Effector memory CD4-positive, alpha-beta T cell (primary cell): ENCODE measurements at places on chromosomes 1 and 21.

DNA sequence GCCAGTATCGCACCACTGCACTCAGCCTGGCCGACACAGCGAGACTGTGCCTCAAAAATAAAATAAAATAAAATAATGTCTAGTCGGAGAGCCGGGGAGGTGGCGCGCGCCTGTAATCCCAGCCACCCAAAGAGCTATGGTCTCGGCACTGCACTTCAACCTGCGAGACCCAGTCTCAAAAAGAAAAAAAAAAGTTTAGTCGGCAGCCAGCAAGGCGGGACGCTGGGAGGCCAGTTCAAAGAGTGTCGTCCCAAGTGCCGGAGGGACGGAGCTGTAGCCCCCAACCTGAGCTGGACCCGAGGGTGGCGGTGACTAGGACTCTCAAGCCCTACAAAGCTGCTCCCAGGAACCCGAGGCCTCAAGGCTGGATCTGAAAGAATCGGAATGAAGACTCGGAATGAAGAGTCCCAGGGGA lies 632 bp upstream of the FALEC start:
- DNase-seq: no peak
- peak overlapping the region; percentile 69 for H3K4me3 ChIP-seq
- no peaks in the 10 kb centered on the region for H3K27me3 ChIP-seq
- H3K27ac ChIP-seq: peak overlapping the region; percentile 59

- H3K27me3 ChIP-seq: no peaks in the 10 kb centered on the region
- no peak overlapping the region for H3K27ac ChIP-seq
- no peaks in the 10 kb centered on the region for H3K36me3 ChIP-seq
- DNase-seq: no peak
- no peaks in the 10 kb centered on the region for H3K4me1 ChIP-seq
Measured at GRCh38 chr1:38152351-38153065, 105.9 kb upstream of the POU3F1 start.

- no peaks in the 10 kb centered on the region for H3K36me3 ChIP-seq
- no peak overlapping the region for H3K4me3 ChIP-seq
- H3K27ac ChIP-seq: no peak overlapping the region
- DNase-seq: no peak
- H3K4me1 ChIP-seq: no peaks in the 10 kb centered on the region
- H3K27me3 ChIP-seq: no peaks in the 10 kb centered on the region
Measured at GRCh38 chr1:226891346-226891745, 20.9 kb downstream of the PSEN2 start.

DNA sequence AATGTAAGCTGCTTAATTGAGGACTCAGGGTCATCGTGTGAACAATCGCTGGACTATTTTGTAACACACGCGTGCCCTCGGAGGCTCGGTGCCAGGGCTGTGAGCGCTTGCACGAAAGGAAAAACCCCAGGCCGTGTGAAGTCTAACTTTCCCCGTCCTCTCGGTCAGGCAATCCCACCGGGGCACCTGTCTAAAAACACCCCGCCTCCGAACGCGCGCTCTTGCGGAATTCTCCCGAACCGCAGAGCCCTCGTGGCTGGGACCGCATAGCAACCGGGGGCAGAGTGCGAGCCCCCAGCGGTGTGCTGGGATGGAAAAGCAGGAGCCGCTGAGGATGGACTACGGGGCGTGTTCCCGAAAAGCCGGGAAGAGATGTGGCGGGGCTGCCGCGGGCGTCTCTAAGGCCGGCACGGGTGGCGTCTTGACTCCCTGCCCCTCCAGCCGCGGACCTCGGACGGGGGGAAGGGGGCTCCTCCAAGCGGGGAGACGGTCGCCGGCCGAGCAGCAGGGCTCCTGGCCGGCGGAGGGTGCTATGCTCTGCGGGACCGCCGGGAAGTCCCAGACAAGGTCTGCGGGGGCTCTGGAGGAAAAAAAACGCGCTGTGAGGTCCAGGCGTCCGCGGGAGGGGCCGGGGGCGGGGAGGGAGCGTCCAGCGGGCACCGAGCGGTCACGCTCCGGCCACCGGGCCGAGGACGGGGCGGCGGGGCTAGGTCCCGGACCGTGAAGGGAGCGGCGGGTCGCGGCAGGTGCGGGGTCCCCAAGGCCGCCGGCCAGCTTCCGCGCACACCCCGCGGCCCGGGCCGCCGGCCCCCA lies 936 bp downstream of the ZBTB21 start:
- no peaks in the 10 kb centered on the region for H3K36me3 ChIP-seq
- no peaks in the 10 kb centered on the region for H3K27me3 ChIP-seq
- H3K27ac ChIP-seq: peak overlapping the region; percentile 95
- peak overlapping the region; percentile 65 for H3K4me3 ChIP-seq
- peaks cover 5% of the 10 kb centered on the region for H3K4me1 ChIP-seq

- no peaks in the 10 kb centered on the region for H3K27me3 ChIP-seq
- H3K27ac ChIP-seq: no peak overlapping the region
- H3K36me3 ChIP-seq: no peaks in the 10 kb centered on the region
Measured at GRCh38 chr1:74266001-74266400, 30.8 kb downstream of the TNNI3K start.

- peaks cover 37% of the 10 kb centered on the region for H3K4me1 ChIP-seq
- H3K4me3 ChIP-seq: peak overlapping the region; percentile 28
- H3K27ac ChIP-seq: no peak overlapping the region
- H3K27me3 ChIP-seq: no peaks in the 10 kb centered on the region
- no peak for DNase-seq
- no peaks in the 10 kb centered on the region for H3K36me3 ChIP-seq
Measured at GRCh38 chr1:212288615-212289014, 3.4 kb downstream of the PPP2R5A start.

GRCh38 chr1:1088801-1089680 lies 14.9 kb upstream of the RNF223 start:
- no peak for DNase-seq
- no peaks in the 10 kb centered on the region for H3K27me3 ChIP-seq
- no peak overlapping the region for H3K27ac ChIP-seq
- no peaks in the 10 kb centered on the region for H3K36me3 ChIP-seq

- H3K4me3 ChIP-seq: peak overlapping the region; percentile 85
- no peaks in the 10 kb centered on the region for H3K27me3 ChIP-seq
- DNase-seq: no peak
- H3K27ac ChIP-seq: peak overlapping the region; percentile 80
- H3K36me3 ChIP-seq: peaks cover 28% of the 10 kb centered on the region
Measured at GRCh38 chr1:155272466-155273342, 600 bp downstream of the CLK2 start.

- no peaks in the 10 kb centered on the region for H3K27me3 ChIP-seq
- peaks cover 19% of the 10 kb centered on the region for H3K36me3 ChIP-seq
- no peak overlapping the region for H3K4me3 ChIP-seq
- H3K4me1 ChIP-seq: no peaks in the 10 kb centered on the region
- H3K27ac ChIP-seq: no peak overlapping the region
- no peak for DNase-seq
Measured at GRCh38 chr1:11748294-11749202, 12.6 kb downstream of the AGTRAP start.

GRCh38 chr1:9038881-9039760 lies 12.9 kb upstream of the SLC2A7 start:
- H3K27ac ChIP-seq: no peak overlapping the region
- no peaks in the 10 kb centered on the region for H3K27me3 ChIP-seq
- DNase-seq: no peak
- H3K4me1 ChIP-seq: no peaks in the 10 kb centered on the region

DNA sequence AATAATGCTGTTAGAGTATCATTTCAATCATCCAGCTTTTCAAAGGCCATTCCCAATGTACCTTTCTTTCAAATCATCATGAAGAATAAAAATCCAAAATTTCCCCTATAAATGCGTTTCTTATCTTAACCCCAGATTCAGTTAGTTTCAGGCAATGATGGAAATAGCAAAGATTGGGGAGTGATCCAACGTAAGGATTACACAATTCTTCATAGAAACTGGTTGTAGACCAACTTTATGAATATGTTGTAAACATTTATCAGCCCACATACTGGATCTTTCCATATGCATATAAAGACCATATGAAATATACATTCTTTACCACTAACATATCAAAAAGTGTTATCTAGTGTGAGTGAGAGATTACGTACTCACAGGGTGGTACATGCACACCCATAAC lies 92.7 kb downstream of the ZC3H11B start:
- DNase-seq: no peak
- H3K36me3 ChIP-seq: no peaks in the 10 kb centered on the region
- H3K4me1 ChIP-seq: no peaks in the 10 kb centered on the region
- H3K4me3 ChIP-seq: no peak overlapping the region
- H3K27ac ChIP-seq: no peak overlapping the region
- no peaks in the 10 kb centered on the region for H3K27me3 ChIP-seq

- H3K4me1 ChIP-seq: no peaks in the 10 kb centered on the region
- no peak overlapping the region for H3K27ac ChIP-seq
- H3K36me3 ChIP-seq: peaks cover 3% of the 10 kb centered on the region
- DNase-seq: no peak
- H3K4me3 ChIP-seq: no peak overlapping the region
Measured at GRCh38 chr1:180791806-180792205, 120.9 kb upstream of the KIAA1614 start.

- H3K27me3 ChIP-seq: peaks cover 16% of the 10 kb centered on the region
- H3K36me3 ChIP-seq: no peaks in the 10 kb centered on the region
- no peak overlapping the region for H3K27ac ChIP-seq
Measured at GRCh38 chr1:210259561-210259960, 27.0 kb downstream of the SERTAD4 start.

DNA sequence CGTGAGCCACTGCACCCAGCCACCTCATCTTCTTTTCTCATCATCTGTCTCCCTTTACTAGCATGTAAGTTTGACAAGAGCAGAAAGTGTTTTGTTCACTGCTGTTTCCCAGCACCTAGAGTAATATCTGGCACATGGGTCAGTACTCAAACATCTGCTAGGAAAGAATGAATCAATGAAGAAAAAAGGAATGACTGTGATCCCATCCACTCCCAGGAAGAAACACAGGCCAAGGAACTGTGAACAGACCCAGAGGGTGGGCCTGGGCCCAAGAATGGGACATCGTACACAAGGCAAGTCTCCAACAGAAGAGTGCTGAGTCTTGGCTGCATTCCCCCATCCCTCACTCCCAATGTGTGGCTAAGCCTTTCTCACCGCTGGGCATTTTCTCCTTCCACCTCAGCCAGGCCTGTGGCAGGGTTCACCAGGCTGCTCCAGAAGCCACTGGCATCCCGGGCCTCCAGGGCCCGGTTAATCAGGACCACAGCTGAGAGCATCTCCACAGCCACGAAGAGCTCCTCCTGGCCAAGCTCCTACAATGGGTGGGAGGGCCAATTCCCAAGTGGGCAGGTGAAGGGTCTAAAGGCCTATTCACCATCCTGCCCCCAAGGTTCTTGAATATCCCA lies 18.4 kb downstream of the IQGAP3 start:
- H3K4me3 ChIP-seq: no peak overlapping the region
- no peaks in the 10 kb centered on the region for H3K36me3 ChIP-seq
- H3K27ac ChIP-seq: no peak overlapping the region
- DNase-seq: no peak

GRCh38 chr21:16863908-16864307 lies 648.9 kb upstream of the CXADR start:
- H3K36me3 ChIP-seq: no peaks in the 10 kb centered on the region
- no peak overlapping the region for H3K4me3 ChIP-seq
- no peaks in the 10 kb centered on the region for H3K27me3 ChIP-seq
- H3K27ac ChIP-seq: no peak overlapping the region
- no peak for DNase-seq

DNA sequence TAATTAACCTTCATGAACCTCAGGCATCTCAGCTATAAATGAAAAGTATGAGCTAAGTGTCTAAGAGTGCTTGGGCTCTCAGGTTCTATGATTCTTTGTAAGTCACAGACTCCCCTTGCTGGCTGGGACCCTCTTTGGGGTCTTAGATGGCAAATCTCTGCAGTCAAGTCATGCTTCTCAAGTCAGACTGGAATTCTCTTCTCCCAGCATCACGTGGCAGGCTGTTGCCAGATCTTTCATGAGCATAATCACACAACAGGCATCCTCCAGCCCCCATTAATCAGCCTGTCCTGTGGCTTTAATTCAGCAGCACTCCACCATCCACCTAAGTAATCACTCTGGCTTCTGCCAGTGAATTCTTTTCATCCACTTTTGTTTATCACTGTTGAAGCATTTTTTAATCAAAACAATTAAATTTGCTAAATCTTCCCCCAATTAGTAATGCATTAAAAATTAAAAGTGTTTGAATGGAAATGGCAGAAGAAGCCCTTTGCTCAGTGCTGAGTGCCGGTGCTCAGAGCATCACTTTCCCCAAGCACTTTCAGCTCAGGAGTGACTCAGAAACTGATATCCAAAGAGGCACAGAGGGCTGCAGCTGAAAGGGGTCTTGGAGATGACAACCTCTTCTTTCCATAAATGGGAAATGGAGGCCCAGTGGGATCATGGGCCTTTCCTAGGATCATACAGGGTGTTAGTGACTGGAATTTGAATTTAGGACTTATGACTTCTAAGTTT lies 50.2 kb downstream of the C8A start:
- DNase-seq: no peak
- no peak overlapping the region for H3K4me3 ChIP-seq
- H3K4me1 ChIP-seq: no peaks in the 10 kb centered on the region

DNA sequence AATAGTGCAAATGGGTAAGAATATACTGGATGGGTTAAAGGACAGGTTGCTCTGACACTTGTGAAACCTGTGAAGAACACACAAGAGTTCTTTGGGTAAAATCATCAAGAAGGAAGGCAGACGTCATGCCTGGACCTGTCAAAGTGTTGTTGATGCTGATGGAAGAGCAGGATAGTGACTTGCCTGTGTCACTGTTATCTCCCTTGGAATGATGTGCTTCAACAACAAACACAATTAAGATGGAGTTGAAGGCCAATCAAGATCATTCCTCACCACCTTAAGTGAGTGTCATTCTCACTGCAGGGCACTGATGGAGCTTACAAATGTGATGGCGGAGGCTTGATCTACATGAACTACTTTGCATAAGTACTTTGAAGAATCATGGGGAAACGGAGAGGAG lies 73.2 kb downstream of the LRRN2 start:
- no peak for DNase-seq
- no peak overlapping the region for H3K4me3 ChIP-seq
- H3K27me3 ChIP-seq: no peaks in the 10 kb centered on the region
- H3K36me3 ChIP-seq: no peaks in the 10 kb centered on the region
- H3K4me1 ChIP-seq: no peaks in the 10 kb centered on the region
- no peak overlapping the region for H3K27ac ChIP-seq

DNA sequence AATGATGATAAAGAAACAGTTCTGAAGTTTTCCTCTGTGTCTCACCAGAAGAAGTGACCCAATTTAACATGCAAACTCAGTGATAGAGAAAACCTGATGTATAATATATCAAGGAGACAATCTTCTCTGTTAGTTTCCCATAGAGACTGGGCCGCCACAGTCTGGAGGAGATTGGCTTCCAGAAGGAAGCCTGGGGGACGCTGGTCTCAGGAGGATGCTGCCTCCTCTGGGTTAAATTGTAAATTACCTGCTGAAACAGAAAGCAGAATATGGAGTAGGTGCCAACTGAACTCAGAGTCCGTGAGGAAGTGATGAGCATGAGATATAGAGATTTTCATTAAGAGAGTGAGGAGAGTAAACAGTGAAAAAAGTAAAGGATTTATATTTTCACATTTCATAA lies 15.8 kb downstream of the OR14I1 start:
- H3K4me1 ChIP-seq: no peaks in the 10 kb centered on the region
- H3K27me3 ChIP-seq: no peaks in the 10 kb centered on the region
- H3K36me3 ChIP-seq: no peaks in the 10 kb centered on the region
- no peak overlapping the region for H3K4me3 ChIP-seq

- no peaks in the 10 kb centered on the region for H3K36me3 ChIP-seq
- H3K27ac ChIP-seq: no peak overlapping the region
- peaks cover 5% of the 10 kb centered on the region for H3K4me1 ChIP-seq
Measured at GRCh38 chr1:46487818-46488218, 1.8 kb upstream of the DMBX1 start.

- H3K27ac ChIP-seq: no peak overlapping the region
- no peaks in the 10 kb centered on the region for H3K27me3 ChIP-seq
- no peaks in the 10 kb centered on the region for H3K36me3 ChIP-seq
Measured at GRCh38 chr1:75275631-75276030, 141.4 kb downstream of the LHX8 start.

GRCh38 chr1:246114369-246114768 lies 392.7 kb downstream of the SMYD3 start:
- H3K4me3 ChIP-seq: no peak overlapping the region
- no peak overlapping the region for H3K27ac ChIP-seq
- no peaks in the 10 kb centered on the region for H3K4me1 ChIP-seq
- DNase-seq: no peak
